NCI-H187 (cell line): ENCODE measurements at places on chromosomes 11 and 22.
A peak's percentile ranks its signal among the peaks of the same experiment; 100 is the strongest.

DNA sequence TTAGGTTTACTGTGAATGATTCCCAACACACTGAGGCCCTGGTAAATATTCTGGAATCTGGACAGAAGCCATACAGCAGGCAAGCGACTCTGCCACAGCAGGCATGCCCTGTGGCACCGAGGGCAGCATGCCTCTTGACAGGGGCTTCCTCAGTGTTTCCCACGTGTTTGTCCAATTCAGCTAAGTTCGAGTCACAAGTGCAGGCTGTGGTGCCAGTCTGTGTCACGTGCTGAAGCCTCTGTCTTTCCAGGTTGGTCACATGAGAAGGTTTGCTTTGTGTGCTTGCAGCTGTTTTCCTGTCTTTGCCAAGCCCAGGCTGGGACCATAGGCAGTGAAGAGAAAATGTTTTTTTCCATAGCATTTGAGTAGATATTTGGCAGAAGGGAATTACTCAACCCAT is 2.4 kb upstream of the PPFIBP2 start:
- DNase-seq: no peak

- no peak for DNase-seq
These were observed 24.6 kb downstream of the OTOG start for GRCh38 chr11:17571431-17572358.

DNA sequence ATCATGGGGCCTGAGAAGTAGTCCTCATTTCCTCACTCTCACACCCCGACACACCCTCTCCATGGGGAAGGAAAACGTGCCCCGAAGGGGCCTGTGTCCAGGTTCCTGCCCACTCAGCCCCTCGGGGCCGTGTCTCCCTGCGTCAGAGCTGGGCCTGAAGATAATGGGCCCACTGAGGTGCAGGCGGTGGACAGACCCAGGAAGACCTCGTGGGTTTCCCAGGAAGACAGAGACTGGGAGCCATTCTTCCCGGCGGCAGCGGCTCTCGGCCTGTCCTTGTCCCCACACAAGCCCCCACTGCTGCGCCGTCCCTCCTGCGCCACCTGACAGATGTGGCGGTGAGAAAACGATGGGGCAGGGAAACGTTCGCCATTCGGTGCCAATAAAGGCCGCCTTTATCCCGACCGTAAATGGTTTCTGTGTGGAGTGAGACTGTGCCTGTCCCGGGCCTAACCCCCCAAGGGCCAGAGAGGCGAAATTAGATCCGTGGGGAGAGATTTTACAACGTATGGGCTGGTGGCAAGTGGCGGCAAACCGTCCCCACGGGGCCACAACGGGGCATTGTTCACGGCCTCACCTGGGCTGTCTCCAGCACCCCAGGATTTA is 89.0 kb downstream of the CDKN1C start:
- no peak for DNase-seq

- DNase-seq: no peak
These were observed 26.1 kb upstream of the MS4A6A start for GRCh38 chr11:60208951-60209350.

- peak; percentile 8 for DNase-seq
These were observed 17.4 kb upstream of the PRAME start for GRCh38 chr22:22576244-22576988.

- DNase-seq: no peak
These were observed 51.4 kb downstream of the MICAL2 start for GRCh38 chr11:12161603-12162350.

DNA sequence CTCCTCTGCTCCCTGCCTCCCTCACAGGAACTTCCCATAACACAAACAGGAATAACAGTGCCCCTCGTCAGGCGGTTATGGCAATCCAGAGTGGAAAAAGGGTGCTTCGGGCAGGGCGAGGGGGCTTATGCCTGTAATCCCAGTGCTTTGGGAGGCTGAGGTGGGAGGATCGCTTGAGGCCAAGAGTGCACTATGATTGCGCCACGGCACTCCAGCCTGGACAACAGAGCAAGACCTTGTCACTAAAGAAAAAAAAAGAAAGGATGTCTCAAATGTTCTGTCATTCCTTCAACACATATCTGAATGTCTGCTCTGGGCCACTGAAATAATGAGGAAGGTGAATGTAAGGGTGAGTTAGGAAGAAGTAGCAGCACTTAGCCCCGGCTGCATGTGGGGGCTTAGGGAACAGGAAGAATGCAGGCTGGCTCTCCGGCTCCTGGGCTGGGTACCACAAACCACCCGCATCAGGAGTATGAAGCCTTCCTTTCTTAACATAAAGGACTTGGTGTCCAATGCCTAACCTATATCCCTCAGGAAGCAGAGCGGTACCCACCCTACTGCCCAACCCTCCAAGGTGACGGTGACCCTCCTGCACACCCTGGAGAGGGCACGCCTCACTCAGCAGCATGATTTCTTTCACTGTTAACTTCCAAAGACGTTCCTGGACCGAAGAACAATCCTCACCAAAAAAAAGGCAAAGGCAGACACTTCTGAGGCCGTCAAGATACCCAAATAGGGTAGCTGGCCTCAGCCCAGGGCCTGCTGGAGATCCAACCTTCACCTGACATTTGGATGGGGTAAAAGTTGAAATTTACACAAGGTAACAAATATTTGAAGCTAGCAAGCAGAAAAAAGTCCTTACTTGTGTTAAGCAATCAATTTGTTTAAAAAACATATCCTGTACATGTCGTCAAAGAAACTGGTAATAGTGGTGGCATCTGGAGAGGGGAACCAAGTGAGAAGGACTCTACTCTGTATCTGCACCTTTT is 3.8 kb downstream of the CPT1A start:
- DNase-seq: no peak

- DNase-seq: no peak
These were observed 49.3 kb upstream of the CD44 start for GRCh38 chr11:35089666-35090065.

GRCh38 chr11:44633641-44634040 is 68.2 kb downstream of the CD82 start:
- DNase-seq: no peak

DNA sequence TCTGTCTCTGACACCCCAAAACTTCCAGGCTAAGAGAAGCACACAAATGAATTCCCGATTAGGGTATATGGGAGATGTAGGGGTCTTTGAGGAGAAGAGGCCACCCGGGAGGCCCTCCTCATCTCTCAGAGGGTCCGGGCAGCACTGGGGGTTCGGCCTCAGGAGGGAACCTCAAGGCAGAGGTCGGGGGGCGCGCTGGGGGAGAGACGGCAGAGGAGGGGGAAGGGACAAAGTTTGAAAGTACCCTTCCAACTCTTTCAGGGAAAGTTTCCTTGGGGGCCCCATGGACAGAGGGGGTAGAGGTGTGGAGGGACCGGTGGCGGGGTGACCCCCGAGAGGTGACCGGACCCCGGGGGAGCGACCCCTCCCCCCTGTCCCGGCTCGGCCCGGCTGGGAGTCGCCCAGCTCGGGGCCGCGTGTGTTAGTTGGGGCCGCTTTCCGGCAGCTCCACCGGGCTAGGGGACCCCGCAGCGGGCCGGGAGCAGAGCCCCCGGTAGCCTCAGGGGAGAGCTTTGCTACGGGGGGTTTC is 3.3 kb upstream of the GCAT start:
- no peak for DNase-seq

- DNase-seq: no peak
These were observed 2.7 kb downstream of the B4GALNT4 start for GRCh38 chr11:371716-372590.

GRCh38 chr11:62728171-62728988 is at the start of gene TTC9C:
Gene TTC9C, plus strand, starts transcription at chr11:62728486. Its CDS starts 363 bp downstream, at chr11:62728849.
- peak; percentile 79 for DNase-seq

DNA sequence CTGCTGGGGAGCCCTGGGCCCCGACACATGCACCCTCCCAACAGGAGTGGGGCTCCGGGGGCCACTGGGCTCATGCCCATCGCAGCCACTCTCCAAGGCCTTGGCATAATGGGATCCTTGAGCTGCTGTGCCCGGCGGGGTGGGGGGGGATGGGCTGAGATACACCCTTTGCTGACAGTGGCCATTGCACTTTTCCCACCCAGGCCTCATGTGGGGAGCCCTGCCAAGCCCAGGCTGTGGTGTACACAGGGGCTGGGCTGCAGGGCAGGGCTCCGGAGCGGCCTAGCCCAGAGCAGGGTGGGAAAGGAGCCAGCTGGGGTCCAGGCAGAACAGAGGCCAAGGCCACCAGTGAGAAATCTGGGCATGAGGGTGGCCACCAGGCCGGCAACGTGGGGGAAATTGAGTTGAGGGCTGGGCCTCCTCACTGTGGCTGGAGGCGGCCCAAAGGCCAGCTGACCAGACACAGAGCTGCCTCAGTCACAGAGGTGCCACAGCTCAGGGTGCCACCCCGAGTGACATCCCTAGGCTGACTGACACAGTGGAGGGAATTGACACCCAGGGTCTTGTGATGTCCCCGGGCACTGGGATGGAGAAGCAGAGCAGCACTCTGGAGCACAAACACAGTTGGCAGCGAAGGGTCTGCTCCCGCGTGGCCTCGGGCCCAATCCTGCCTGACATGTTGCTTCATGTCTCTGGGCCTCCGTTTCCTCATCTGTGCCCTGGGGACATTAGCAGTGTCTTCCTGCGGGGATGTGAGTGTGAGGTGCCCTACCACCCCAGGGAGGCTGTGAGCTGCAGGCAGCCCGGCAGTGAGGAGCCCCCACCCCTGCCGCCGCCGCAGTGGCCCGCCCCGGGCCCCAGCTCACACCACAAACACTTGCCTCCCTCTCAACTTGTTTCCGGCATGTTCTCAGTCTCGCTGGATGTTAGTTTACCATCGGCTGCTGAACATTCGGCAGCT is 30.4 kb downstream of the RTN4R start:
- DNase-seq: no peak

DNA sequence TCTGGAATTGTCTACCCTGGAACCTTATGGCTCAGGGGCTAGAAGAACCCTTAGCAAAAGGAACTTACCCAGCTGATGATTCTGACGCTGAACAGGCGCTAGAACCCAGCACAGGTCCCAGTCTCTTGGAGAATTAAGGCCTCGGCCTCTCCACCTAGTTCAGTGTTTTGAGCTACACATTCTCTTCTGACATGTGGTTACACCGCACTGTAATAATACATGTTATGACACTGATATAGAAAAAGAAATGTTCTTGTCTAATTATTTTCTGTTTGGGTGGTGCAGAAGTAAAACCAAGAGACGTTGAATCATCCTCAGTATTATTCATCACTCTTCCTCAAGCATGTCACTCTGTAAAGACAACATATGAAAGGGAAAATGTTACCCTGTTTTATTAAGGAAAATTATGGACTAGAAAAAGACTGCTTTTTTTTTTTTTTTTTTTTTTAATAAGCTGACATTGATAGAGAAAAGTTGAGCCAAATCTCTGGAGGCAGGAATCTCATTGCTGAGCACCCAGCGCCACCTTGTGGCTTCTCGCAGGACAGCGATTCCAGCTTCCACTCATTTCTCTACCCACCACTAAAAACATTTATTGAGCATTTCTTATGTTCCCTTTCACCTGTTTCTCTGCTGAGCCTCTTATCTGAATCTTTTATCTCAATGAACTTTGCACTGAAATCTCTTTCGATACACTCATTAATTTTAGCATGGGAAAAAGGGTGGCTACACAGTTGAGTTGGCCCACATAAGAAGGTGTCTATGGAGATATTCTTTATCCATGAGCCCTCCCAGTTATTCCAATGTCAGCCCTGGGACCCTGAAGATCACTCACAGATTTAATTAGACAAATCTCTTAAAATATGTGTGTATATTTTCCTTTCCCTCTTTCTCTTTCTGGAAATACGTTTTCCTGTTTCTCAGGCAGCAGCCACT is 12.6 kb upstream of the APLNR start:
- peak; percentile 1 for DNase-seq

DNA sequence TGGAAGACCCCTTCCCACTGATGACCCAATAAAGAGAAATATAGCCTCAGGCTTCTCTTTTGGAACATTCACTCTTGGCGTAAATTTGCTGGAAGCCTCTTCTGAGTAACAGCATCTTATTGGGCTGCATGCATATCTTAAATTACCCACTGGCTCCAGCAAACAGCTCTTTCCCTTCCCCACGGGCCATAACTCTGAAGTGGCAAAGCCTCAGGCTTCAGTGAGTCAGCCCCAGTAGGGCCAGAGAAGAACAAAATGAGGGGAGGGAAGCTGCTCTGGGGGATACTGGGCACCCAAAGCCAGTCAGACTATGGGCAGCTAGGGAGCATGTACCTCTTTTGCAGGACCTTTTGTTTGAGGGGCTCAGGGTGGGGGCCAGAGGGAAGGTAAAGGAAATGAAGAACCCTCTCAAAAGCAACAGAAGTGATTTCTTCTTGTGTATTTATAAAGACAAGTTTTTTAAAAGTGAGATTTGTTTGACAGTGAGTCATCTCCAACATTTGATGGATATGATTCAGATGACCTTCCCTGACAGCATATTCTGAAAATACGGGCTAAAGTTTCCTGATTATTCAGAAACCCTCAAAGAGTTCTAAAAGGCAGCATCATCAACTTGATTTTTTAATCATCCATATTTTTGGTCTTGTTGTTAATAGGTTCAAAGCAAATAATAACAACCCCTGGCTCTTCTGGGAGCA is 203.4 kb downstream of the KIF18A start:
- DNase-seq: no peak

DNA sequence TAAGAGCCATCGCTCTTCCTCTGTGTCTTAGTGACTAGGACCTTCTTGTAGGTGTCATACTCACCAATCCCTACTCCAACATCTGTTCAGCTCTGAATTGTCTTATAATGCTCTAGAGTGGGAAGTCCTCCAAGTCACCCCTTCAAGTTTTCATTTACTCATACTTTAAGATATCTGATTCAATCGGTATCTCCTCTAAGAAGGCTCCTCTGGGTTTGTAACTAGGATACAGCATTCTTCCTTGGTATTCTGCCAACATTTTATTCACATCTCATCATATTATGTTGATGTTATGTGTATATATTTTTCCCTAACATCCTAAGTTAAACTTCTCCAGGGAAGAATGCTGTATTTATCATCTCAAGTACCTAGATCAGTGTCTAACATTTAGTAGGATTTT is 662.1 kb downstream of the NTM start:
- no peak for DNase-seq

GRCh38 chr11:33160136-33160535 is 1.1 kb downstream of the CSTF3 start:
- DNase-seq: no peak

GRCh38 chr11:95359756-95360155 is 128.8 kb upstream of the SESN3 start:
- DNase-seq: no peak

GRCh38 chr22:22565981-22566380 is 6.9 kb upstream of the PRAME start:
- DNase-seq: no peak

GRCh38 chr11:72899238-72899637 is 85.0 kb downstream of the ATG16L2 start:
- DNase-seq: no peak

DNA sequence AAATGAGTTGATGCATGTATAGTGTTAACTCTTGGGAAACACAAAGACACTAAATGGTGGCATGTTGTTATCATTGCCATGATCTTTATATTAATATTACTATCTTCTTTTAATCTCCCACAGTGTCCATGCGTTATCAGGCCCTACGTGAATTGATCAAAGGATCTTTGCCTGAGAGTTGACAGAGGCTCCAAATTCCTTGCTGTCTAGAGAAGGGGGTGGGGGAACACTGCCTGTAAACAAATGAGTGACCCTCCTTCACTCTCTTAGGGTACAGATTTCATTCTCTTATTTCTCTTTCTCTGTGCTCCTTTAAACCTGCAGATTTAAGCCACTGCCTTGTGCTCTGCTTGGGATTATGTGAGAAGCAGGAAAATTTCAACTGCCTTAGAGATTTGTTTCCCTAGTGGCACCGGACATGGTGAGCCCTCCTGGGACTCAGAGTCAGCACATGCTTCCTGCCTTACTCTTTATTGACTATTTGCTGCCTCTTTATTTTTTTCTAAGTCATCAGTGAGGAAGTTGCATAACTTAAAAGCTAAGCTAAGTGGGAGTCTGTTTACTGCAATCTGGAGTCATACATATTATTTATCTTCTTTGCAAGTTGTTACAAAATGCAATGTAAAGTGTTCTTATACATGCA is 122.9 kb downstream of the MAML2 start:
- DNase-seq: no peak
